Skin of body (tissue), 3 donors: ENCODE measurements at places on chromosomes 6 and 20. TPM values are rescaled to one million over a fixed set of nuclear protein-coding genes. Genes with fewer than 3 reads are reported as not detected.

OGFRL1 gene
- total RNA-seq = 20.7 TPM

DYNLT2 gene
- total RNA-seq = 2.0 TPM

MOCS1 gene
- 21.7 TPM for total RNA-seq

C2 gene
- total RNA-seq = 4.9 TPM

PIGT gene
- 20.9 TPM for total RNA-seq

GRCh38 chr20:51720854-51721253, 47.3 kb downstream of the ATP9A start:
- no peak for DNase-seq

GRCh38 chr20:53513168-53513488, 80.5 kb downstream of the ZNF217 start:
- DNase-seq = no peak

DNA sequence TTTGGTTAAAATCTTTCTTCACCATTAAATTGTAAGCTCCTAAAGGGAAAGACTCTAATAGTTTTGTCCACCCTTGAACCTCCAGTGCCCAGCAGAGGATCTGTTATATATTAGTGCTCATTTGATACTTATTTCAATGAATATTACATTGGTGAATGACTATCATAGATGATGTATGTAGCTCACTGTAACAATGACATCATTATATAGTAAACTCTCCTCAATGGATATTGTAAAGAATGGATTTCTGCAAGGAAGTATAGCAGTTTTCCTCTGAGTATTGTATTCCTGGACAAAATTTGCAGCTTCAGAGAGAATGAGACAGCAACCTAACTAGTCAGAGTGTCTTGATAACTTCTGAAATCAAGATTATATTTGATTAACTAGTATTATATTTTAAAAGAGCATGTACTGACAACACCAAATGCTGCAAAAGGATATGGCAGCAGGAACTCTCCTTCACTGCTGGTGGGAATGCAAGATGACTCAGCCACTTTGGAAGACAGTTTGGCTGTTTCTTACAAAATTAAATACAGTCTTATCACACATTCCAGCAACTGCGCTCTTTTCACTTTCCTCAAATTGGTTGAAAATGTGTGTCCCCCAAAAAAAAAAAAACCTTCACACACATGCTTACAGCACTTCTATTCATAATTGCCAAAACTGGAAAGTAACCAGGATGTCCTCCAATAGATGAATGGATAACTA, 189.8 kb upstream of the OPRM1 start:
- DNase-seq = no peak
